ENCODE measurements at places on chromosomes 12 and 14. TPM values are rescaled to one million over a fixed set of nuclear protein-coding genes. Genes with fewer than 3 reads are reported as not detected.
A peak's percentile ranks its signal among the peaks of the same experiment; 100 is the strongest.

DNA sequence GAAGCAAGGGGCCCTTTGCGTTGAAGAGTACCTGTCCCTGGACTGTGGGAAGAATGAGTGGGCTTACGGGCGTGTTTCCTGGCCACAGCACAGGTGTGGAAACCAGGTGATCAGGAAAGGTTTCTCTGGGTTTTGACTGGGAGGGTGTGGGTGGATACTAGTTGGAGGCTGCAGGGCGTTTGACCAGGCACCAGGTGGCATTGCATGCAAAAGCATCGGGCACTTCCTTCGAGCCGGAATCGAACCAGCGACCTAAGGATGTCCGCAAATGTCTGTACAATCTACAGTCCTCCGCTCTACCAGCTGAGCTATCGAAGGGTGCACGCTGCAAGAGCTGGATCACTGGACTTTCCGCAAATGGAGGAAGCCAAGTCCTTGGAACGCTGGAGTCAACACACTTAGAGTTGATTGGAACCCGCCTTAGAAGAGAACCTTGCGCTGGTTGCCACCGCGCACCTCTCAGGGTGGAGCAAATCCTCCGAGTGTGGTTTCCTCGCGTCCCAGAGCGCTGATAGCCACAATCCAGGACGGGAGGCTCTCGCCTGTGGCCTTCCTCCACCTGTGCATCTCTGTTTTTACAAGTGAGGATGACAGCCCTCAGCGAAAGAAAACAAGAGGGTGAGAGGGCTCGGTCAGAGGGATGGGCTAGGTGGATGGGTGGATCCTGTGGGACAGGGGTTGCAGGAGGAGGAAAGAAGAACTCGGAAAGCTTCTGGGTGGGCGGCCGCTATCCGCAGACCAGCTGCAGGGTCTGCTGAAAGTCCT is 21.2 kb upstream of the RNASE4 start:
- DNase-seq: peak; percentile 67

DNA sequence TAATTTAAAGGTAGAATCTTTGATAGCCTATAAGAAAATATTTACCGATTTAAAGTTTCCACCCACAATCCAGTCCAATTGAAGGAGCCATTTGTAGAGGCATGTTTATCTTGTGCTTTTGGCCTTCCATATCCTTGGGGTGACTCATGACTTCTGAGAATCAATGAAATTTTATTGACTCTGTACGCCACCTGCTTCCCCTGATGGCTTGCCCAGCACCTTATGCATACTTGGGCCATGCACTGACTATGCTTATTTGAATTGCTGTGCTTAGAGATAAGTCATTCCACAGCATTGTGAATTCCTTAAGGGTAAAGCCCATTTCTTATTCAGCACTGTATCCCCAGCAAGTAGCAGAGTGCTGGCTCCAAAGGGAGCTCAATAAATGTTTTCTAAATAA is 954.8 kb upstream of the SEL1L start:
- no peak for DNase-seq

DNA sequence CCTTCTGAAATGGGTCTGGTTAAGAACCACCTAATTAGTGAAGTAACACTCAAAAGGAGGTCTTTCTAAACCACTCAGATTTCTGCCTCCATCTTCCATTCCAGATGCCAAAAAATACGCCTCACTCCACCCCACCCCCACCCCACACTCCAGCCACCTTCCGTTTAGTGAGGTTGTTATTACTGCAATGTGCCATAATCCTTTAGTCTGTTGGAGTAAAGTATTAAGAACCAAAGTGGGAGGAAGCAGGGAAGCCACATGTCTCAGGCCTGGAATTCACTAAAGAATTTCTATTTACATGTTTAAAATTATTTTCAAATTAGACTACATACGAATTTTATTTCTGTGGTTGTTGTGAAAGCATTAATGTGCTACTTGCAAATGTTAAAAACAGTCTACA is 7.4 kb downstream of the KIF21A start:
- no peak for DNase-seq

DNA sequence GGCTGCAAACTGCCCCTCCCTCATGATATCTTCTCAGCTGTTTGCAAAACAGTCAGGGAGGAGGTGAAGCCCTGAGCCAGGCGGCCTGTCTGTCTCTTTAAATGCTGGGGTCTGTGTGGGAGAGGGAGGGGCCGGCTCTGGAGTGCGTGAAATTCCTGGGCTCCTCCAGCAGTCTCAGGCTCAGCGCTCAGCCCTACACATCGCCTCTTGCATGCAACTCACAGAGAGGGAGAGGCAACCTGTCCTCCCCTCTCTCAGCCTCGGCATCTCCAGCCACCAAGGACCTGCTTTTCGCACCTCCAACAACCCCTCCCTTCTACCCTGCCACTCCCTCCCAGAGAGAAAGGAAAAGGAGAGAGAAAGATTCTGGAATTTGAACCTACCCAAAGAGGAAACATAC is at the start of gene NRXN3:
Gene NRXN3 (plus strand): TSS at position 171 of the 400 bp plus-strand sequence. CDS start 72,721 bp downstream, outside the sequence.
- DNase-seq: no peak

DNA sequence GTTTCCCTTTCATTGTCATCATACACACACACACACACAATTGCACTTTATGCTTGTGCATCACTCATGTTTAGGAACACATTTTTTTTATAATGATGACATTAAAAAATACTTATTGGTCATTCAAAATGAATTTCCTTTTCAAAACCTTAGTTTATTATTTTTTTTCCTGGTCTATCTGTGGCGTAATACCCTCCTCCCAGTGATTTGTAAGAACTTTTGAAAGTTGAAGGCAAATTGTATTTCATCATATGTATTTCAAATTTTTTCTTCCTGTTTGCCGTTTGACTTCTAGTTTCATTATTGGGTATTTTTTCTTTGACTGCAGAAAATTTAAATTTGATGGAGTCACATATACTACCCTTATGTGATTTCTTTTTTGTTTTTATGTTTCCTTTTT is 2.5 kb upstream of the LRRK2 start:
- no peak for DNase-seq

DNA sequence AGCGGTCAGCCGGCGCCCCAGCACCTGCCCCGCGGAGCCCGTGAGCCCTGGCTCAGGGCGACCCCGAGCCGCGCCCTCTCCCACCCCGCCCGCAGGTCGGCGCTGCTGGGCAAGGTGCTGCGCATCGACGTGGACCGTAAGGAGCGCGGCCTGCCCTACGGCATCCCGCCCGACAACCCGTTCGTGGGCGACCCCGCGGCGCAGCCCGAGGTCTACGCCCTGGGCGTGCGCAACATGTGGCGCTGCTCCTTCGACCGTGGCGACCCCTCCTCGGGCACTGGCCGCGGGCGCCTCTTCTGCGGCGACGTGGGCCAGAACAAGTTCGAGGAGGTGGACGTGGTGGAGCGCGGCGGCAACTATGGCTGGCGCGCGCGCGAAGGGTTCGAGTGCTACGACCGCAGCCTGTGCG is 14.4 kb downstream of the HHIPL1 start:
- no peak for DNase-seq

- no peak for DNase-seq
Observed at GRCh38 chr12:6703631-6704030, 3.0 kb upstream of the PIANP start.

DNA sequence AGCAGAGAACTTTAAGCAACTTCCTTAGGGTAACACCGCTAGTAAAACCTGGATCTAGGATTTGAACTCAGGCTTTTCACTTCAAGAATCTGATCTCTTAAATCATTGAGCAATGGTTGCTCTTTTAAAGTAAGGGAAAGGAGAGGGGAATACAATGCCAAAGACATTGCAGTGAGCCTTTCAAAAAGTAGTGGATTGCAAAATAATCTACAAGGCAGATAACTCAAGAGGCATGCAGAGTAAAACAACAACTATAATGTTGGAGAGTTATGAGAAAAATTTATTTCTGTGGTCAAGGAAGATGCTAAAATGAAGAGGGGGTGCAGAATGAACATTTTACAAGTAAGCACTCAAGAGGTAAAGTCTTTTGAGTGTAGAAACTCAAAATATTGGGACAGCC is 432.6 kb downstream of the C12orf50 start:
- no peak for DNase-seq

GRCh38 chr12:49824895-49825294 is 3.3 kb downstream of the NCKAP5L start:
- DNase-seq: peak; percentile 54

GRCh38 chr12:20495997-20496396 is 127.7 kb downstream of the PDE3A start:
- DNase-seq: no peak

- DNase-seq: no peak
Observed at GRCh38 chr12:40515041-40515816, 177.0 kb upstream of the CNTN1 start.

DNA sequence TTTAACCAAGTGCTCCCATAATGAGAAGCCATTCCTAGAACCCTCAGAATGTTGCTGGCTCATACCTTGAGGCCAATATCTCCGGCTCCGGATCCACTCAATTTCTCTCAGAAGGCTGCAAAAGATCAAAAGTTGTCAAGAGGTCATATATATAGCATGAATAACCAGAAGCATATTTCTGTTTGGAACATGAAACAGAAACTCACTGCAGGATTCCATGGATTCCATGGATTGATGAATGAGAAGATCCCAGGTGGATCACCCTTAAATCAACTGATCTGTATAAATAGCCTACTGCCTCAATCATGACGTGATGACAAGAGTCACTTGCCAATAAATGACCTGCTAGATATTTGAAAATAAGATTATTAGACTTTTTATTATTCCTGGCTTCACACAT is 3.3 kb upstream of the NT5DC3 start:
- no peak for DNase-seq

The ACOT6 gene
- total RNA-seq: not detected

The CLEC1B gene
- total RNA-seq: not detected

The BRAP gene
- total RNA-seq: 25.8 TPM

The PDE3A gene
- not detected for total RNA-seq

The CLECL1 gene
- 0.44 TPM for total RNA-seq

The BDKRB1 gene
- total RNA-seq: not detected
